ENCODE measurements at places on chromosomes 6 and 20.
A peak's percentile ranks its signal among the peaks of the same experiment; 100 is the strongest.

DNA sequence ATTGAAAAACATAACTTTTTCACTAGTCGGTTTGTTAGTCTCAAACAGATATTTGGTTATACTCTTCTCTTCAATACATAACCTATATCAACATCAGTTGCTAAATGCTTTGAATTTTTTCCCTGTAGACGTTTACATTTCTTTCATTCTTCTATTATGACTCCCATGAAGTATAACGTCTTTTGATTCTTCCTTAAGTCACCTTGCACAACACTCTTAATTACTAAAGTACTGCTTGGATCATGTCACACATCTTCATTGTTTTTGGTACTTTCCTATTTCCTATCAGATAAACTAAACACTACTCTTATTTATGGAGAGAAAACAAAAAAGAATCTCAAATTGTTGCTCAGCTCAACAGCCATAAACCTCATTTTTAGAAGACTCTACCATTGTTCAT is 23.0 kb upstream of the BMP5 start:
- no peak for DNase-seq

- DNase-seq, result no peak
These were observed 49.3 kb downstream of the SLC35F1 start for GRCh38 chr6:117956386-117956785.

DNA sequence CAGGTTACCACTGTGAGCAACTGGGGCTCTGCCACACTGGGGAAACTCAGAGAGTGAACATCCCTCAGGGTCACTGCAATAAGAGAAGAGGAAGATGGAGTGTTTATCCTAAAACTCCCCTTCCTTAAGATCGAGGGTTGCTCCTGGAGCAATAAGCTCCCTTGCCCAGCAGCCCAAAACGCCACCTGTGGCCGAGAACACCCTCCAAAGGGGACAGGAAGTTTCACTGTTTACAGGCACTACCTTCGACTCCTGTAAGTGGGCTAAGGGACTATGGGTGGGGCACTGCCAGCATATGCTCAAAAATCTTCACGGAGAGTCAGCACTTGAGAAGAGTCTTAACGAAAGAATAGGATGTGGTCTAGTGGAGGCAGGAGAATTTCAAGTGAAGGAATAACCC is 132.5 kb downstream of the FAXC start:
- DNase-seq, result no peak

DNA sequence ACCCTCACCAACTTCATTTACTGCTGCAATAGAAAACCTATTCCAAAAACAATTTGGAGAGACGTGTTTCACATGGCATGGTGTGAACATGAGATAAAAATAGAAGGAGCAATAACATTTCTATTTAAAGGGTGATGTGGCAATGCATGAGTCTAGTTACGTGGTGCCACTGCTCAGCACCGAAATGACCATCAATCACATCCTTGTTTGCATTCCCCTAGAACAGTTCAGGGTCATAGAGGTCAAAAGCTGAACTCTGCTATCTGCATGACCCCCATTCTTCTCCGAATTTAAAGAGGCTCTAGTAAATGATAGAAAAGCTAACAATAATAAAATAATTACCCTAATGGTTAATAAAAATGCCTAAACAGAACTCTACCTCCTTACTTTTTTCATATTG is 29.5 kb downstream of the ROS1 start:
- DNase-seq, result no peak

DNA sequence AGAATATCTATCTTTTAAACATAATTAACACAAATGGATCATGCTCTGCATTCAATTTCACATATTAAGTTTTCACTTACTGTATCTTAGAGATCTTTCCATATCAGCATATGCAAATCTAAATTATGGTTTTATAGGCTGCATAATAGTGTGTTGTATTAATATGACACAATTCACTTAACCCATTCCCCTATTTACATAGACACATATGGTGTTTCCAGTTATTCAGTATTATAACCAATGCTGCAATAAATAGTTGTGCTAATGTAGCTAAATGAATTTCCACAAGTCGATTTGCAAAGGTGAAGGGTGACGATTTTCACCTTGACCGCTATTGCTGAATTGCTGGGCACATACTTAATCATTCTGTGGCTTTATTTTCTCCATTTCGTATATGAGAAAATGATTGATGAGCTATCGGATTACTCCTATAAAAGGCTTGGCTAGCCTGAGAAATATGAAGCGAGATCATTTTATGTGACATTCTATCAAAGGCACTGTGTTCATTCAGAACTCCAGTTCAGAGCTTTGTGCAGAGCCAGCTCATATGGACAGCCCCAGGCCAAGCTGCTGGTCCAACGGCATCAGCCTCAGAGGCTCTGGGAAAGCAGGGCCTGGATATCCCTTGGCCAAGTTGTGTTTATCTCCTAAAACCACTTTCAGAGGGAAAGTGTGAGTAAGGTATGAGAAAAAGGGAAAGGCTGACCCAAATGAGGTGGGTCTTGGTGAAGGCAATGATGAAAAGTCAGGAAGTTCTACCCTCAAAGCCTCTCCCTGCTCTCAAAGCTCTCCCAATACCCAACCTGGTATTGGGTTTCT is 50.8 kb downstream of the GFOD1 start:
- no peak for DNase-seq

DNA sequence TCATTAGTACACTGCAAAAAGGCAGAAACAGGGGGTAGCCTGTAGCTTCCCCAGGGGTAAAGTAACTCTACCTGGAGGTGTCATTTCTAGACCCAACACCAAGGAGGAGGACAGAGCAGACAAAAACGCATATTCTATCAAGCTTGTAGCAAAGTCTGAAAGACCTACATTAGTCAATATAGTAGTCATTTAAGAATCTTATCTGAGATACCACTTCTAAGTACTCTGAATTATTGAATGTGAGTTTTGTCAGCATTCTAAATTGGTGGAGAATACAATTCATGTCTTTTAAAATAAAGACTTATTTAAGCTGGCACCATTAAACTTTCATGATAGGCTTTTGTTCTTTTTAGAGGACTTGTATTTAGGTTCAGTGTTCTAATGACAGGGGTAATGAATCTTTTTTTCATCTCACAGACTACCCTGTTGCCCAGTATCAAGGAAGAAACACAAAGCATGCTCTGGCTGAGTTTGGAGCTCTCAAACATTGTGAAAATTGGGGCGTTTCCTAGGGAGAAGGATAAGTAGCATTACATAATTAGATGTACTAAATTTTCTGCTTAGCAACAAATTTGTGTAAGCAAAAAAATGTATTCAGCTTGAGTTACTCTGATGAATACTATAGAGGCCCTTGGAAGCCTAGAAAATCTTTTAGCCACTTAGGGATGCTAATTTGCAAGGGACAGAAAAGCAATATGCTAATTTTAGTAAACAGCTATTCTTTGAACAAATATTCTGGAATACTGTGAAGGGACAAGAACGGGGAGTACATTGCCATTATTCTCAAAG is 255.4 kb upstream of the HSF2 start:
- DNase-seq, result no peak

GRCh38 chr6:88072462-88072861 is 24.8 kb downstream of the SPACA1 start:
- no peak for DNase-seq

GRCh38 chr6:46010270-46010669 is 5.4 kb downstream of the CLIC5 start:
- no peak for DNase-seq

DNA sequence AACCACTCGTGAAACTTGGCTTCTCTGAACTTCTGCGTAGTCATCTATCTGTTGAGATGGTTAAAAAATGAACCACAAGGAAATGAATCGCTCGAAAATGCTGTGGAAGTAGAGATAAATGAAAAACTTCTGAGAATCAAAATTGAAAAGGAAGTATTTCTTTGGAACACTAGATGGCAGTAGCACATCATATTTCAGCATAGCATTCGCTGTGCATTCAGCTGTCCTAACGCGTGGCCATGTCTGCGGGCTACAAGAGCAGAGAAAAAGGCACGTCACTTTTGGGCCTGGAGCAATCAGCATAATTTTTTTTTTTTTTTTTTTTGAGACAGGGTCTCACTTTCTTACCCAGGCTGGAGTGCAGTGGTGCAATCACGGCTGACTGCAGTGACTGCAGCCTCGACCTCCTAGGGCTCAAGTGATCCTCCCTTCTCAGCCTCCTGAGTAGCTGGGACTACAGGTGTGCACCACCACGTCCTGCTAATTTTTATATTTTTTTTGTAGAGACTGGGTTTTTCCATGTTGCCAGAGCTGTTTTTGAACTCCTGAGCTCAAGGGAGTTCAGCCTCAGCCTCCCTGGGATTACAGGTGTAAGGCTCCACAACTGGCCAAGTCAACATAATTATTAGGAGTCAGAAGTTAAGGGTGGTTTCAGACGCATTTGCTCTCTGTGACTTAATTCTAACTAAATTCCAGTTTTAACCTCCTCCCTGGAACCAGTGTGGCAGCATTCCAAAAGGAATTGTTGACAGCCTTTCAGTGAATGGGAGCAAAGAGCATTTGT is 8.8 kb upstream of the PERP start:
- DNase-seq, result peak; percentile 33

GRCh38 chr6:121652223-121652622 is 216.8 kb downstream of the GJA1 start:
- no peak for DNase-seq

GRCh38 chr20:32706486-32706885 is 32.7 kb upstream of the C20orf203 start:
- no peak for DNase-seq

DNA sequence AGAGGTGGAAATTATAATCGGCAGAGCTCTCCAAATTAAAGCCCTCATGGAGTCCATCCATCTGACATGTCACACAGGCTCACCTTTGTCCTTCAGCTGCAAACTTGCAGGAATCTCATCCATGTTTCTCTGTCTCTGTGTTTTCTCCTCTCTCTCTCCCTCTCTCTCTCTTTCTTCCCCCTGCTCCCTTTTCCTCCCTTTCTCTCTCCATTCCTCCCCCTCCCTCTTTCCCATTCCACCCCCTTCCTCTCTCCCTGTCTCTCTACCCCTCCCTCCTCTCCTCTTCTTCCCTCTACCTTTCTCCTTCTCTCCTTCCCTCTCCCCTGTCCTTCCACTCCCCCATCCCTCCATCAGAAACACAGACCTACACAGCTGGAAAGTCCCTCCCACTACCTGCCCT is 6.8 kb downstream of the NCR2 start:
- DNase-seq, result no peak

DNA sequence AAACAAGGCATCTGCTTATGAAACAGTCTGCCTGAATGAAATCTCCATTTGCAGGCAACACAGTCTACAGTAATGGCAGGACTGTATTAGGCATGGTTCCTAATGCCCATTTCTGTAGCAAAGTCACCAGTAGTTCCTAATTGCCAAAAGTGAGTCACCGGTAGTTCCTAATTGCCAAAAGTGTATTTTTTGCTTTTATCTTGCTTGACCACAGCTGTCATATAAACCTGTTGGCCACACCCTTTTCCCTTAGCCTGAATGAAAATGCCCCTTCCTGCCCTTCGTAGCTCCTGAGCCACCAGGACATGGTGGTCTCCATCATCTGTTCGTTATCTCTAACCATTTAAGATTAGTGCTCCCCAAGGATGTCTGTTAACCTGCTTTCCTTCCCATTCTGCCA is 34.5 kb downstream of the MTHFD1L start:
- DNase-seq, result no peak

- DNase-seq, result no peak
These were observed 77.1 kb downstream of the GPR63 start for GRCh38 chr6:96760153-96760687.

DNA sequence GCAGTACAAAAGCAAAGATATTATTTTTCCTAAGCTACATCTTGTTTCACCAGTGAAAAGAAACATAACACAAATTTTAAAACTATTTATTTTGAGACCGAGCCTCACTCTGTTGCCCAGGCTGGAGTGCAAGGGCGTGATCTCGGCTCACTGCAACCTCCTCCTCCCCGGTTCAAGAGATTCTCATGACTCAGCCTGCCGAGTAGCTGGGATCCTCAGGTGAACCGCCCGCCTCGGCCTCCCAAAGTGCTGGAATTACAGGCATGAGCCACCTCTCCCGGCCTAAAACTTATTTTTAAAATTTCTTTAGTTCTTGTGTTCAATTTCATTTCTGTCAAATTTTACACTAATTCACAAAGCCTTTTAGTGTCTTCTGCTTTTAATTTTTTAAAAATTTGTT is 5.9 kb downstream of the SRSF12 start:
- no peak for DNase-seq

DNA sequence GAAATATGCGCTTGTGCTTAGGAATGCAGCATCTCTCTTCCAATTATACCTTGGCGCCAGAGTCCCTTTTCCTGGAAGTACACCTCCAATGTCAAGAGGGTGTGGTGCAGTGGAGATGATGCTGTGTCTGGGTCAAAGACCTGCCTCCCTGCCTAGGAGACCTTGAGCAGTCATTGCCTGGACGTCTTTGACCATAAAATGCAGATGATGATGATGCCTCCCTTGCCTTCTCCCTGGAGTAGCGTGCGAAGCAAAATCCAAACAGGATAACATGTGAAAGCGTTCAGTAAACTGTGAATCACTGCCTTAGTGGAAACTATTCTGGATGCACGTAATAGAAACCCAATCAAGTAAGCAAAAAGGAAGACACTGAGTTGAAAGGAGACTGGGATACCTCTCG is 97.4 kb upstream of the ARMC2 start:
- DNase-seq, result no peak

- no peak for DNase-seq
These were observed 104.5 kb downstream of the IBTK start for GRCh38 chr6:82143041-82143481.

DNA sequence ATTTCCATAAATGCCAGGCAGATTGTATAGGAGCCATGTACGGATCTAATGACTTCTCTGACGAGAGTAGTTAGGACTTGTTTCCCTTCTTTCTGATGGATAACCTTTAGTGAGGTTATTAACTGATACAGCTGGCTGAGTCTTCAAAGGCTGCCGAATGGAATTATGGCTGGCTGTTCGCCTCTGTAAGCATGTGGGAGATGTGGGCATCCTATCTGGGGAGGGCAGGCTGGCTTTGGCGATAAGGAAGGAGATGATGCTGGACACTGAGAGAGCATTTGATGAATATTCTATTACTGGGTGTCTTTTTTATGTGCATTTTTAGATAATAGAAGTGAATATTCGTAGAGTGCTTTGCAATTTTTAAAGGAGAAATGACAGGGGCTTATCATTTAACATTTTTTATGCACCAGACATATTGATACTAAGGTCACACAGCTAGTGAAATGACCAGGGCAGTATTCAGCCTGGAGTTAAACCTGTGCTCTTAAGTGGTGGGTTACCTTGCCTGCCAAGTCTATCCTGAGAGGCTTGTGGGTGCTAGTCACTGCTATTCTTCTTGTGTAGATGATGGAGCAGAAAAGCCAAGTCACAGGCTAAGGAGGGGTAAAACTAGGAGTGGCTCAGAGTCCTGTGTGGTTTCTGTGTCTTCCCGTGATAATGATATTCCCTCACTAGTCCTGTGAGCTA is 3.1 kb downstream of the PBOV1 start:
- no peak for DNase-seq

- DNase-seq, result no peak
These were observed 539 bp downstream of the TMEM200A start for GRCh38 chr6:130366107-130367005.

Data from GM12878 (cell line).